ENCODE measurements at places on chromosomes 4 and X.

DNA sequence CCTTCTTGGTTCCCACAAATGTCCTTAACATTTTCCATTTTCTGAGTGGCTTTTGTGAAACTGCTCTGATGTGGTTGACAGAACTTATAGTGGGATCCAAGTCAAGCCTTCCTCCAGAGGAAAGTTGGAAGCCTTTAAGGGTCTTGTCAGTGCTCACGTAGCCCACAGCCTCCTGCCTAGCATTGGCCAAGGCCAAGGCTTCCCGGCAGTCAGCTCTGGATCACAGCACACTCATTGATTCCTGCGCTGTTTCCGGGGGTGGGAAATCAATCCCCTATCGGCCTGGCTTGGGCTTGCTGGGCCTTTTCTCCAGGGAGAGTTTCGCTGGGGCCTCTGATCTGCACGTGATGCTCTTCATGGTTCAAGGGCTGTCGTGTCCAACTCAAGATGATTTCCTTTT, 76.1 kb downstream of the SLC9A6 start:
- DNase-seq = no peak

- no peak for DNase-seq
Measured at GRCh38 chrX:33001107-33001506, 210.2 kb downstream of the DMD start.

- DNase-seq = peak; percentile 84
Measured at GRCh38 chrX:48021026-48021900, 14.5 kb downstream of the SPACA5 start.

GRCh38 chrX:14630733-14631132, 101.4 kb downstream of the GLRA2 start:
- DNase-seq = no peak

DNA sequence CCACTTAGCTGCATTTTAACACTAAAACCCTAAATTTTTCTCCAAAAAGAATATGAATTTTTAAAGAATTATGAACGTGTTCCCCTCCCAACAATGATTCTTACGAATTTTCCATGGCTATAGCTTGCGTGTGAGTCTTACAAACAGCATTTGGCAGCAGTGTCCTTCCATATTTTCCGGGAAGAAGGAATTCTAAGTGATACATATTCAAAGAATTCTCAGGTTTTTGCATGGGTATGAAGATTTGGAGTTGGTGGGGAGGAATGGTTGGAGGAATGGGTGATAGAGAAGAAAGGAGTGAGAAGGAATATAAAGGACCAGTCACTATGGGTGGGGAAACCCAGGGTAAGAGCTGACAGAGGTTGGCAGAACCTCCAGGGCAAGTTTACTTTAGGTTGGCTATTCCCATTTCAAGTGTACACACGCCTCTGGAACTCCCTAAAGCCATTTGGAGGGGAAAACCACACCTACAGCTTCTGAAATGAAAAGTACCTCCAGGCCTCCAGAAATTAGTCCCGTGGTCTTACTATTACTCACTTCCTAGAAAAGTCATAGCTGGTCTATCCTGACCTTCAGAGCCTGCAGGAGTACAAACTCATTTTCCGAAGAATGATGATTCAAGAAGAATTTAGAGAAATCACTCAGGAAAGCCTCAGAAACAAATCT, 420.8 kb upstream of the DIPK2B start:
- DNase-seq = no peak

DNA sequence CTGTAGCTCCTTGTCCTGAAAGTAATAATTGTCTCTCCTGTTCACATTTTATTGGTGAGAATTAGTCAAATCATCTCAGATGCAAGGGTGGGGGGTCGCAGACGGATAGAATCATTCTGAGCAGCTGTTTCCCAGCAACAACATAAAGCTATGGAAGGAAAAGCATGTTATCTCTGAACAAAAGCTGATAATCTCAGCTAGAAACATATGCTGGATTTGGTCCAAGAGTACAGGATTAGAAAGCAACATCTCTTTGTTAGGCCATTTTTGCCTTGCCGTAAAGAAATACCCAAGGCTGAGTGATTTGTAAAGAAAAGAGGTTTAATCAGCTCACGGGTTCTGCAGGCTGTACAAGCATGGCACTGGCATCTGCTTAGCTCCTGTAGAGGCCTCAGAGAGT, 472.8 kb upstream of the BOD1L1 start:
- no peak for DNase-seq

DNA sequence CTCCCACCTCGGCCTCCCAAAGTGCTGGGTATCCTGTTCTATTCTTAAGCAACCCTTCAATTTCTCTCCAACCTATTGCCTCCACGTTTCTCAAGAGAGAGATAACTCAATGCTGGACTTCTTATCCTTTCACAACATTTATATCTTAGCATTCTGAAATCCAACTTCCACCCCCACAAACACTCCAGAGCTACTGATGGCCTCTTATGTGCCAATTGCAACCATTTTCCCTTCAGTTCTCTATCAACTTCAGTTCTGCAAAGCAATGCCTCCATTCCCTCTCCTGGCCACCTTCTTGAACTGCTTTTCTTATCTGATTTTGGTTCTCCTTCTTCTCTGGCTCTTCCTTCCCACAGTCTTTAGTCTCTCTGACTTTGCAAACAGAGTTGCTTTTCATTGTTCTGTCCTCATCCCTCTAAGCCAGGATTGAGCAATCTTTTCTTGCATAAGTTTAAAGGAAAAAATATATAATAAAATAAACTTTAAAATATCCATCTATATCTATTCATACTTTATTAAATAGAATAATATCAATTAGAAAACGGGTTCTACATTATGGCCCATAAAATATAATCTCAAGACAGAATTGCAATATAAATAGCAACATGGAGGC, 3.6 kb upstream of the STBD1 start:
- DNase-seq = no peak

GRCh38 chr4:107721436-107722100, 1.5 kb upstream of the PAPSS1 start:
- peak; percentile 44 for DNase-seq

GRCh38 chrX:276581-277201, 4.5 kb upstream of the PLCXD1 start:
- peak; percentile 37 for DNase-seq

DNA sequence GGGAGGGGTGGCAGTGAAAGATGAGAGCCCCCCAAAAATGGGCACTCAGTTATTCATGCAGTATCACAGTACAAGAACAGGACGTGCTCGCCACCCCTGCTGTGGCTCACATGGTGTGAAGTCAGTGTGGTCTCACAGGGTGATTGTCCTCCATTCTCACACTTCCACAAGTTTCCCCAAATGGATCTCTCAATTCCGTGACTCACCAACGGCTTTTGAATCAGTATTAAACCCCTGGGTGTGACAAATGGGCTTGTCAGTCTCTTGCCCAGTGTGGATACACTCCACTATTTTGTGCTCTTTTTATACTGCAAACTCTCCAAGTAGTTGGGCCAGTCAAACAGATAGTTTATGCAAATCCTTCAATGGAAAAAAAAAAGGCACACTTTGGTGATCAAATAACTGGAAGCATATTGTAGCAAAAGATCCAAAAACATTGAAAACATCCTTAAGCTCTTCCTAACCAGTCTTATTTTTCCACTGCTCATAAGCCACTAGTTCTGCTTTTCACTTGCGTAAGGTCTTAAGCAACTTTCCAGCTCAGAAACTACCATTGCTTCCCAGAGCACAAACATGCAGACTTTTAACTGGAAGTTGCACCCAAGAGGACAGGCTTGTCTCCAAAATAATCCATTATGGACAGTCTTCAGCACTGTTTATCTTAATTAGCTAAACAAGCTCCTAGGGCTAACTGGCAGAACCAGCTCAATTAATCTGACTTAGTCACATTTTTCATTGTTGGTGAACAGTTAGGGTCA, 365.7 kb downstream of the PPP3CA start:
- no peak for DNase-seq

GRCh38 chr4:106294062-106294461, 21.9 kb downstream of the TBCK start:
- no peak for DNase-seq

DNA sequence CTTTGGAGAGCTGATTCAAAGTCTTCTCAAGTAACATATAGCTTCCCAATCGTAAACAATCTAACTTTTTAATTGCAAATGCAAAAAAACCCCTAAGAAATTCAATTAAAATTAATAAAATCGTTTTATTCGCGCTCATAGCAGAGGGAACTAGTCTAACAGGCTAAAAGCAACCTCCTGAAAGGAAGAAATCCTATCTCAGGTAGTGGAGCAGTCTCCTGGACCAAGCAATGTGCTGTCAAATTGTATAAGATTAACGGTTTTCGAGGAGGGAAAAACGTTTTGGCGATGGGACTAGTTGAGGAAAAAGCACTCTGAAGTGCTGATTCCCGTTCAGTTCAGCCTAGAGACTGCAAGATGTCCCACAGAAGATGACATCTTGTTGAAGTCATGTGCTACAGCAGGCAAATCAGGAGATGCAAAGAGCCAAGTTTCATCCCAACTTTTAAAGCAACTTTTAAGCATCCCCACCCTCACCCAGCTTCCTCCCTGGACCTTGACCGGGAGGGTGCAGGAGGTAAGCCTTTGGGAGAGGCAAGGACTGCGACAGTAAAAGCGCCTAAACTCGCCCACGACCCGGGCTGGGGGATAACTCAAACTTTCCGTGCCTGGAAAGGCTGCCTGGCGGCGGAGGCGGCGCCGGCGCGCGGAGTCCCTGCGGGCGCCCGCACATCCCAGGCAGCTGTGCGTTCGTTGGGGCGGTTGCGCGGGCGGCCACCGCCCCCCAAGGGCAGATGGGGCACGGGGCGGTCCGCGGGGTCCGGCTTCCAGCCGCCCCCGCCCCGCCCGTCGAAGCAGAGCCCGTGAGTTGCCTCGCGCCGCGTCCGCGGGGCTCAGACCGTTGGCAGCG, 784 bp downstream of the MAP7D3 start:
- DNase-seq = peak; percentile 17

DNA sequence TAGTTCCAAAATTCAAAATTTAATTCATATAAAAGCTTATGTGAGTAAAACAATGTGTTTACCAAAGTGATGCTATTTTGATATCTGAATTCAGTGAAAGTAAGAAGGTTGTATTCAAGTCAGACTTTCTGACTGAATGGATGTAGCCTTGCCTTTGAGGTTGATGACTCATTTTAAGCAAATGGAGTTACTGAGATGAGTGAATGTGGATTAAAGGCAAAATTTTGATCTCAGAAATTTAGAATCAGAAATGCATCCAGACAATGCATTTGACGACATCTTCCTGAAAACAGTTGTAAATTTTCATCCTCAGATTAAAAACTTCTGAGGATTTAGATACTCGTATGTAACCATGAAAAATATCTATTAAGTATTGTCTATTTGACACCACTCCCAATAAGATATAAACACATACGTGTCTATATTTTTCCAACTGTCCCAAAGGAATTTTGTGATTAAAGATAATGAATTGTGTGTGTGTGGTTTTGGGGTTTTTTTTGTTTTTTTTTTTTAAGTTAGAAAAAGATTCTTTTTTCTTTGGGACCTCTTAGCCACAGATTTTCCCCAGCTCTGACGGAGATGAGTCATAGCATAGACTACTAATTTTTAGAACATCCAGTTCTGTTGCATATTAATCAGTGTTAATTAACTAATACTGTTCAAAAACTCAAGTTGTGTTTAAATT, 34.4 kb downstream of the NFKB1 start:
- no peak for DNase-seq

GRCh38 chr4:85603437-85604336, 128.7 kb downstream of the ARHGAP24 start:
- DNase-seq = no peak

GRCh38 chr4:81214881-81215868, at the start of gene PRKG2:
Gene PRKG2, minus strand, starts transcription at chr4:81215222. Its CDS starts 10,175 bp downstream, at chr4:81205047.
- peak; percentile 12 for DNase-seq

- DNase-seq = no peak
Measured at GRCh38 chrX:17078031-17078720, 131.7 kb downstream of the REPS2 start.

GRCh38 chrX:120336899-120337298, 25.0 kb upstream of the ATP1B4 start:
- DNase-seq = no peak

- DNase-seq = no peak
Measured at GRCh38 chr4:185811509-185812364, at the start of gene SORBS2. Gene SORBS2, minus strand, starts transcription at chr4:185812194. Its CDS starts 121,623 bp downstream, at chr4:185690571.

DNA sequence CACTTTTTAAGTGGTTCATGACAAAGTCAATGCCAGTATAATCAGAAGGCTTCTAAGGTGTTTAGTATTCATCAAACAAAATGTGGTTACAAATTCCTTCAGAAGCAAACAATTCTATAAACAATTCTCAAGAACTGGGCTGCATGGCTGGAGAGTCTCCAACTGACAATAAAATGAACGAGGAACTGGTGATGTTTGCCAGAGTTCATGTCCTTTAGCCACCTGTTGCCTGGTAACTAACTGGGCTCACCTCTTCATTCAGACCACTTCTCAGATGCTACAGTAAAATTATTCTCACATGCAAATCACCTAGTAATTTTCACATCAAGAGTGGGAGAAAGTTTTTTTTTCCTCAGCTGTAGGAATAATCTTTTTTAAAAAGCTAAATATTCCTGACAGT, 53.3 kb downstream of the CAMK2D start:
- no peak for DNase-seq

- DNase-seq = no peak
Measured at GRCh38 chr4:43332052-43332425, 439.5 kb downstream of the GRXCR1 start.
